ENCODE measurements at places on chromosomes 1 and 21.

DNA sequence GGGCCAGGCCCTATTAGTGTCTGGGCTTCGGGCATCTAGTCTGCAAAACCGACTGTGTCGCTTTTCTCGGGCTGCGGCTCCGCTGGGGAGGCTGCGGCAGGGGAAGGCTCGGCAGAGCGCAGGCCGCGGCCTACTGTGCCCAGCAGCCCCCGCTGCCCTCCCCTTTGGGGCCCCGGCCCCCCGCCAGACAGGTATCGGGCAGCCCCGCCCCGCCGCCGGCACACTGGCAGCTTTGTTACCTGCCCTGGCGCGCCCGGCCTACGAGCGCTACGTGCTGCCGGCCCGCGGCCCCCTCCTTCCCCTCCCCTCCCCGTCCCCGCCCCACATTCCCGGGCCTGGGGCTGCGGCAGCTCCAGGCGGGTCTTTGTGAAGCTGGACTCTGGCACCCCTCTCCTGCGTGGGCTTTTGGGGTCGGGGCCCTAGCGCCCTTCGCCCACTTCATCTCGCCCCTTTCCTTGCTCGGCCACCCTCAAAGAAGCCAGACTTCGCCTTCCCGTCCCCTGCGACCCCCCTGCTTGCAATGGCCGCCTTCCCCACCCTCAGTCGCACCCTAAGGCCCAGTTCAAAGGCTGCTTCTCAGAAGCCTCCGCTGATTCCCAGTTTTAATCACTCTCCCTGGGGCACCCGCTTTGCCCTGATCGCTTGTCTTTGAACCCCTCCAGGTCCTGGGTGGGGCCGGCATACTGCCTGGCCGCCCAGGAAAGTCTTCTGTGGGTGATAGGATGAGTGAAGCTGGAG, 48.9 kb upstream of the SLC2A1 start:
- no peak for DNase-seq

GRCh38 chr1:163737261-163737660, 415.5 kb downstream of the NUF2 start:
- DNase-seq = no peak

DNA sequence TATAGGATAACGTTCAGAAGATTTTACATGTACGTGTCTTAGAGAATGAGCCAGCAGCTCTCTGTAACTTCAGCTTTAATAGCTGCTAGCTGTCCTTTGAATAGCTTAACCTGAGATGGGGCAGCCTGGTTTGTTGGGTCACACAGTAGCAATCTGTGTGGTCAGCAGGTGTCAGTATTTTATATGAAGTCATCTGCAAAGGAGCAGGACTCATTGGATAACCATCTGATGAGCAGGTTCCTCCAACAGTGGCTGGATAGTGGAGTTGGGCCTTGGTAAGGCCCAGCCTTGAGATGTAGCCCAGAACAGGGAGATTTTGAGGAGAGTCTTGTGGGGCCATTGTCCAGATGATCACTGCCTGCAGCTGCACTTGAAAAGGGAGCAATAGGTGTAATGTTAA, 6.4 kb downstream of the GSTM5 start:
- DNase-seq = no peak

- no peak for DNase-seq
These were observed 9.7 kb upstream of the FRRS1 start for GRCh38 chr1:99776120-99776519.

DNA sequence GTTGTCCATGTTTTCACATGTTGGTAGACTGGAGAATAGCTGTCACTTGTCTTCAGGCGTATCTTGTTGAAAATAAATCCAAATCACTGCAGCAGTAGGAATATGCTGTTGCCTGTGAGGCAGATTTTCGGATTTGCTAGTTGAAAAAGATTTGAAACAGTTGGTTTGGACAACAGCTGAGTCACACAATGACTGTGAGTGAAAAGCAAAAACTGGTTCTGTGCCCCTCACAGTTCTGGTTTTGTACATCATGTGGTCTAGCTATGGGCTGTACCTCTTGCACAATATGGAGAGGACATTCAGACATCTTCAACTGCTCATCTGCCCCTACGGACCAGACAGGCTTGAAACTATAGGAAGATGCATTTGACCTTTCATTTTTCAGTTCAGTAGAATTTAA, 1.8 kb downstream of the ARF1 start:
- no peak for DNase-seq
